GM23338 (cell line): ENCODE measurements at places on chromosomes 12 and 14. TPM values are rescaled to one million over a fixed set of nuclear protein-coding genes. Genes with fewer than 3 reads are reported as not detected.

Gene TRPV4
- polyA plus RNA-seq, result 0.50 and 0.66 TPM in 2 replicates

Gene DDN
- 0.12 TPM in 1 of 2 replicates, not detected in the other for polyA plus RNA-seq

Gene TSHR
- polyA plus RNA-seq, result 0.23 and 0.78 TPM in 2 replicates

Gene DPF3
- polyA plus RNA-seq, result 0.18 and 0.37 TPM in 2 replicates

Gene CPNE6
- 0.16 TPM in 1 of 2 replicates, not detected in the other for polyA plus RNA-seq

Gene TOMM20L
- polyA plus RNA-seq, result not detected in 2 replicates

Gene ARID4A
- 10.8 and 25.4 TPM in 2 replicates for polyA plus RNA-seq

Gene SLC8A3
- polyA plus RNA-seq, result 0.31 and 0.82 TPM in 2 replicates

Gene SLC48A1
- 5.8 TPM in 2 replicates for polyA plus RNA-seq

Gene MUCL1
- polyA plus RNA-seq, result not detected in 2 replicates

Gene KCNA5
- polyA plus RNA-seq, result 0.16 and 0.44 TPM in 2 replicates

Gene RND1
- polyA plus RNA-seq, result 7.4 and 9.3 TPM in 2 replicates

Gene IL26
- not detected in 2 replicates for polyA plus RNA-seq

Gene MAGOHB
- polyA plus RNA-seq, result 170 and 175 TPM in 2 replicates

Gene SCNN1A
- polyA plus RNA-seq, result 34.0 and 37.1 TPM in 2 replicates

Gene MYO1H
- not detected in 2 replicates for polyA plus RNA-seq

Gene RAD51AP1
- 112 and 119 TPM in 2 replicates for polyA plus RNA-seq

Gene SYT10
- 1.3 and 1.5 TPM in 2 replicates for polyA plus RNA-seq

Gene GPR84
- polyA plus RNA-seq, result not detected in 2 replicates

Gene ARHGAP5
- polyA plus RNA-seq, result 22.1 and 22.3 TPM in 2 replicates

Gene RHEBL1
- polyA plus RNA-seq, result 9.4 and 10.7 TPM in 2 replicates

Gene HAL
- polyA plus RNA-seq, result 0.24 TPM in 1 of 2 replicates, not detected in the other

Gene CD69
- 0.12 TPM in 1 of 2 replicates, not detected in the other for polyA plus RNA-seq

Gene RNASE11
- not detected in 2 replicates for polyA plus RNA-seq

Gene ESPL1
- 12.7 and 13.2 TPM in 2 replicates for polyA plus RNA-seq

Gene FOXM1
- 24.1 and 31.0 TPM in 2 replicates for polyA plus RNA-seq

Gene FBLN5
- 4.3 and 6.0 TPM in 2 replicates for polyA plus RNA-seq

Gene KRT83
- polyA plus RNA-seq, result not detected in 2 replicates

Gene SVOP
- not detected in 2 replicates for polyA plus RNA-seq

Gene SPATS2
- polyA plus RNA-seq, result 54.0 and 61.0 TPM in 2 replicates

Gene TSPAN19
- polyA plus RNA-seq, result 0.44 and 0.45 TPM in 2 replicates

Gene SLC10A1
- 0.10 TPM in 2 replicates for polyA plus RNA-seq

Gene HOXC5
- not detected in 2 replicates for polyA plus RNA-seq

Gene FBXO33
- 6.7 and 7.0 TPM in 2 replicates for polyA plus RNA-seq

Gene ADGRD1
- polyA plus RNA-seq, result 0.75 TPM in 1 of 2 replicates, not detected in the other

Gene KRT78
- not detected in 2 replicates for polyA plus RNA-seq

Gene KRT4
- not detected in 2 replicates for polyA plus RNA-seq

Gene HOXC6
- not detected in 2 replicates for polyA plus RNA-seq

Gene KRT79
- polyA plus RNA-seq, result not detected in 2 replicates

Gene TPPP2
- polyA plus RNA-seq, result not detected in 2 replicates

Gene BTBD6
- 2.2 and 3.2 TPM in 2 replicates for polyA plus RNA-seq

Gene SERPINA12
- not detected in 2 replicates for polyA plus RNA-seq

Gene PNN
- polyA plus RNA-seq, result 275 and 325 TPM in 2 replicates

Gene HOXC10
- not detected in 2 replicates for polyA plus RNA-seq

Gene BATF
- polyA plus RNA-seq, result not detected in 2 replicates

Gene SMOC1
- polyA plus RNA-seq, result 0.38 and 0.79 TPM in 2 replicates

Gene CAPZA3
- not detected in 2 replicates for polyA plus RNA-seq

Gene KLRK1
- not detected in 2 replicates for polyA plus RNA-seq

Gene PLBD1
- 10.2 and 11.1 TPM in 2 replicates for polyA plus RNA-seq
